ENCODE measurements at places on chromosomes 12 and 14.

DNA sequence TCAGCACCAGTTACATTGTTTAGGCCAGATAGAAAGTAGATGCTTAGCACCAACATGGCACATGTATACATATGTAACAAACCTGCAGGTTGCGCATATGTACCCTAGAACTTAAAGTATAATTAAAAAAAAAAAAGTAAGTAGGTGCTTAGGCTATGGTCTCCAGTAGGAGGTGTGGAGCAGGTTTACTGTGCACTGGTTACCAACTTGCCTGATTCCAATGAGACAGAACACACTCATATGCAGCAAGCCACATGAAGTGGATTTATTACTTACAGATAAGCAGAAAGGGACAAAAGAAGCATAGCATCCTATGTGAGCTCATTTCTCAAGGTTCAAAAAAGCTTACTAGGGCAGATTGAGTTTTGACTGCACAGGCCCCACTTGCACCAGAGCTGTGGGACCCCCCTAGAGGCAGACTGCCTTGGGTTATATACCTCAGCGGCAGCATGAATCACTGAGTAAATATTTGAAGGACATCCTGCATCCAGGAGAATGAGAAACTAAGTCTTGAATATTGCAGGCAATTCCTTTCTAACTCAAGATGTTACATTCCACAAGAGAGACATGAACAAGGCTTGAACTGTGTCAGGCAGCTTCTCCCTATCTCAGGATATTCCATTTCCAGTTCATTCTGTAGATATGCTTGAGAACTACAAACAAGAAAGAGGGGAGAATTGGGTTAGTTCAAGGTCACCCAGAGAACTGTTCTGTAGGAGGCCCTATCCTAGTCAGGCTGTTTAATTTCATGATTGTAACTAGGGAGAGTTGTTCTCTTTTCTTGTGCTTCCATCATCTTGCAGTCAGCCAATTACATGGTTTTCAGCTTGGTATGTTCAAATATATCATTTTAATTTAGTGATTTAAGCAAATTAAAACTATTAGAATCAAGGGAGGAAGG is 30.1 kb downstream of the LRFN5 start:
- no peak for DNase-seq

- DNase-seq = no peak
These were observed 18.5 kb downstream of the SLC7A8 start for GRCh38 chr14:23164949-23165348.

DNA sequence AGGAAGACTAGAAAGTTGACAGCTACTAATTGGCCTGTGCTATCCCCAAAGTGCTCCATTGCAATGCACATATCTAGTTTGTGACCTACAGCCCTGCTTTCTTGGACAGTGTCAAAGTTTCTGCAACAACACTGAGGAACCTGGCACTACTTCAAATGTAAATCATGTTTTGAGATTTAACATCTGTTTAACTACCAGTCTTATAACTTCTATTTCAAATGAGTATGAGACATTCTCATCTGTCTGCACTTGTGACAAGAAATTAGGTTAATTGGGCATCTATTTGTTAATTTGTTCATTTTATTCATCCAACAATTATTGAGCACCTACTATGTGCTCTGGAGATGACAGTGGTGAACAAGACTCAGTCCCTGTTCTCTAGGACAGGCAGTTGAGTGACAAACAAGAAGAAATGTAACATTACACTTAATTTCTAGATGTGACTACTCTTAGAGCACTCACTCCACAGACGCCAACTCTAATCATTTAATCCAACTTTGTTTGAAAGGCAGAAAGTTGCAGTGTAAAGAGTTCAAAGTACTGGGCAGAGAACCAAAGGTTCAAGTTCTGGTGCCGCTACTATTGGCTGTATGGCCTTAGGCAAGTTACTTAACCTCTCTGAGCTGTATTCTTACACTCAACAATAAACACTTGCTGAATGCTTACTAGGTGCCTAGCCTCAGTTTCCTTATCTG is 74.8 kb downstream of the HECTD4 start:
- DNase-seq = no peak

DNA sequence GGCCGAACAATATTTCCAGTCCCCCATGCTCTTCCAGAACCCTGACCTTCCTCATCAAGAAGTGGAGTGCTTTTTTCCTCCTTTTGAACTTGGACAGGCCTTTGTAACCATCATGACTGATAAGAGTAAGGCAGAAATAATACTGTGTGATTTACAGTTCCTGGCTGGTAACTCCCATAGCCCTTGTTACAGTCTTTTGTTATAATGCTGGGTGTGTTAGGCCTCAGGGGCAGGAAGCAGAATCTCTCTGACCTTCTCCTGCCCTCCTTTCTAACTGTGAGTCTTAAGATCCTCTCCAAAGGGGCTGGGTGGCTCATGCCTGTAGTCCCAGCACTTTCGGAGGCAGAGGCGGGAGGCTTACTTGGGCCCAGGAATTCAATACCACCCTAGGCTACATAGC is 59.5 kb downstream of the BCAT1 start:
- DNase-seq = no peak

DNA sequence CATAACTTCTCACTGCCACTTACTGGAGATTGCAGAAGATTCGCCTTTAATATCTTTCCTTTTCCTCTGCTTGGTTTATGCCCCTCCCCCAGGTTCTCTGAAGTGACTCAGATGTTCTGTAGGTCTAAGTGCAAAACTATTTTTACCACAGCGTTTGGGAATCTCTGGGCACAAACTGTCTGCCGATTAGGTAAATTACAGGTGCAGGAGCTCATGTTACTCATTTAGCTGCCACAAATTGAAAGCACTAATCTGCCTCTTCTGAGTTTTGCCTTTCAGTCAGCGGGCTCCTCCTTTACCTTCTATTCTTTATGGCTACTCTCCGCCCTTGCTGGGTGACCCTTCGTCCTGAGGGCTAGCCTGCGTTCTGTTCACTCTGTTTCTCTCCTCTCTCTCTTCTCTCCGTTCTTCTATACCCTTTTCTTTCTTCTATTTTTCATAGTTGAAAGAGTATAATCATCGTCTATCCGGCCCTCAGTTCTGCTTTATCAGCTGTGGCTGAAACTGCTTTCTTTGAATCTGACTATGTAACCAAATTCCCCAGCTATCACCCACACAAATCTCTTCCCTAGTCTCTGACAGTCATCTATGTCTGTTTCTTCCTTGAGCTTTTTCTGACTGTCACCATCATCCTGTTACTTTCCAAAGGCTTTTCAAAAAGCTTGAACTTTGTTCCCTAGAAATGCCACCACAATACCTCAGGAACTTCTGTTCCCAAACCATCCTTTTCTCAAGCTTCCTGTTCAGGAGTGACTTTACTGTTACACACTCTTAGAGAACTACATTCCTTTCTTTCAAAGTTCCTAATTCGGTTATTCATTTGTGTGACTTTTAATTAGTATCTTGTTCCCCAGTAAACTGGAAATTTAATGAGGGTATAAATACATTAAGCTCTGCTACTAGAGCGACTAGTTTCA is 4.3 kb upstream of the MYF6 start:
- no peak for DNase-seq

GRCh38 chr12:116443821-116444589 is 115.2 kb upstream of the MAP1LC3B2 start:
- DNase-seq = no peak

- DNase-seq = no peak
These were observed 6.0 kb upstream of the MANSC4 start for GRCh38 chr12:27785882-27786570.

- DNase-seq = peak; percentile 38
These were observed 839 bp downstream of the SLC38A1 start for GRCh38 chr12:46267825-46268582.

GRCh38 chr14:90756755-90757345 is 59.4 kb downstream of the TTC7B start:
- DNase-seq = no peak

DNA sequence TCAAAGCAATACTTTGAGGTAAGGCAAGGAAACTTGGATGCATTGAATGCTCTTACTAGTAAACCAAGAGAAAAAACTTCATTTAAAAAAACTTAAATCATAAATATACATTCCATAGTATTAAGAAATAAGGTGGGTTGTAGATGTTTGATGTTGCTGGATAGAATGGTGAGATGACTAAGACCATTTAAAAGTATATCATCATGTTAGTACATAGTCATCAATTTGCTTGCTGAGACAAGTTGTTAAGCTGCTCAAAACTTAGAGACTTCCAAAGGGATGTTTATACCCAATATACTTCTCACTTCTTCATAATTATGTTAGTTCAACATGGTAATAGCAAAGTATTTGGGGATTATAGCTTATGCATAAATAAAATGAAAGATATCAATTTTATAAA is 675.5 kb upstream of the MGAT4C start:
- DNase-seq = no peak

GRCh38 chr14:102315121-102315520 is 4.4 kb upstream of the ZNF839 start:
- DNase-seq = no peak

DNA sequence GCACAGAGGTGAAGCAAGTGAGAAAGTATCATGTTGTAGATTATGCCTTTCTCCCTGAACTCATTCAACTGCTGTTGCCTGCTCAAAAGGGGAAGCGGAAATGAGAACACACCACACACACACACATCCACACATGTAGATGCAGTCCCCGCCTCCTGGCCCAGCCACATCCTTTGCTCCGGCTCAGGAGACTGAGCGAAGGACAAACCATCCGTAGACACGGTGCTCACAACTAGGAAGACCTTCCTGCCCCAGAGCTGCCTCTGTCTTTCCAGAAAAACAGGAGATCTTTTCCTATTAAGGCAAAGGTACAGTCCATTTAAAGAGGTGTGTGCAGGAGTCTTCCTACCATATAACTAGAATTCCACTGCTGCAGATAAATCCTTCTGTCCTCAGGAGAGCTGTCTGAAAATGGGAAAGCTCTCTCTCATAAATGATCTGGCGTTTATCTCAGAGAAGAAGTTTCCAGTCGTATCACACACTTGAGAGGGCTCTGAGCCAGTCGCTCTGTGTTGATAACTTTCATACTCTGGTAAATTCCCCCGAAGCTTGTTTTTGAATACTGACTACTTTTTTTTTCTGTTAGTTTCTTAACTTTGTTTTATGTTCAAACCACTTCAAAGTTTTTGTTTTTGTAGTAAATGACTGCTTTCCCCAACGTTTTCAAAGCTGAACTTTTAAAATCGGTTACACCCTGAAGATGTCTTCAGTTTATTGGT is at the start of gene TESPA1:
Gene TESPA1, minus strand, starts transcription at position 105 of the 719 bp plus-strand sequence. CDS start 10,200 bp downstream, outside the sequence.
- DNase-seq = peak; percentile 51

DNA sequence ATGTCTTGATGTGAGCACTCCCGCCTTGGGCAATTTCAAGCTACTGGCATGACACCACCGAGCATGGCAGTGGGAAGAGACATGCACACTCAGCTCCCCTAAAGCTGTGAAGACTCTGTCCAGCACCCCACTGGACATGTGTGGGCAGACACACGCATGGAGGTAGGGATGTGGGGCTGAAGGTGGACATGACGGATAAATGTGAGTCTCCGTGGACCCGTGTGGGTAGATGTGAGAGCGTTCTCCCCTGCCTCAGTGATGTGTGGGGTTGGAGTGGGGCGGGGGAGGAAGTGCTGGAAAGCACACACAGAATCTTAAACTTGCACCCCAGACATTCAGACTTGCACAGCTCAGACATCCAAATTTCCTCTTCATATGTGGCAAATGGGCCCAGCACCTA is 12.6 kb downstream of the SLC6A12 start:
- no peak for DNase-seq

GRCh38 chr12:78185109-78185508 is 354.4 kb downstream of the NAV3 start:
- no peak for DNase-seq

GRCh38 chr12:16348435-16349130 is 1.1 kb downstream of the MGST1 start:
- no peak for DNase-seq

DNA sequence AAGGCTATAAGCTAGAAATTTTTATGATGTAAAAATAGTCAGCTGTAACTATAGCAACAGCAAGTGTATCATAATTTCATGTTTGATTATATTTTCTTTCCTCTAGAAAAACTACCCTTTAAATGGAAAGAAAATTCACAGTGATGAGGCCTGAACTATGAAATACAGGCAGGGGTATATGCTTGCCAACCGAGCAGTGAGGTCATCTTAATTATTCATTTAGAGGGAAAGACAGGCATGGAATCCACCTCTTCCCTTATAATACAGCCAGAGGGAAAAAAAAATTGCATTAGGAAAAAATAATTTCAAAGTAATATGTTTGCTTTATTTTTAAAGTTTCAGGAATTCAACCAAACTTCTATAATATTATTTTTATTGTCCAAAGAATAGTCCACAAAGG is 139.8 kb downstream of the EPS8 start:
- no peak for DNase-seq

GRCh38 chr14:85195872-85196477 is 334.0 kb upstream of the FLRT2 start:
- DNase-seq = no peak

- peak; percentile 49 for DNase-seq
These were observed 5.8 kb downstream of the ASB2 start for GRCh38 chr14:93970585-93970964.

DNA sequence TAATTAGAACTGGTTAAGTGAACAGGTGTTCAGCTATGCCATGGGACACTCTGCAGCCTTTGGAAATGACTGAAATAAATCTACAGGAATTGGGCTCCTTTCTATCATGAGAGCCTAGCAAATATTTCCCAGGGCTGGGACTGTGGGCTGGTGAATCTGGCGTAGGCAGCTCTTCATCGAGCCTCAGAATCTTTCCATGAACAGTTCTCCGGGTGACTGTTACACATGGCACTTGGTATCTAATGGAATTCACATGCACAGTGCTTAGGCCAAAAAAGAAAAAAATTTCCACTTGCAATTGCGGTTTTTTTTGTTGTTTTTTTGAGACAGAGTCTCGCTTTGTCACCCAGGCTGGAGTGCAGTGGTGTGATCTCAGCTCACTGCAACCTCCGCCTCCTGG is 32.1 kb downstream of the PRKAB1 start:
- no peak for DNase-seq

GRCh38 chr12:117142094-117142493 is 42.9 kb upstream of the TESC start:
- no peak for DNase-seq

- no peak for DNase-seq
These were observed 6.6 kb upstream of the PLEKHG7 start for GRCh38 chr12:92696216-92696615.

DNA sequence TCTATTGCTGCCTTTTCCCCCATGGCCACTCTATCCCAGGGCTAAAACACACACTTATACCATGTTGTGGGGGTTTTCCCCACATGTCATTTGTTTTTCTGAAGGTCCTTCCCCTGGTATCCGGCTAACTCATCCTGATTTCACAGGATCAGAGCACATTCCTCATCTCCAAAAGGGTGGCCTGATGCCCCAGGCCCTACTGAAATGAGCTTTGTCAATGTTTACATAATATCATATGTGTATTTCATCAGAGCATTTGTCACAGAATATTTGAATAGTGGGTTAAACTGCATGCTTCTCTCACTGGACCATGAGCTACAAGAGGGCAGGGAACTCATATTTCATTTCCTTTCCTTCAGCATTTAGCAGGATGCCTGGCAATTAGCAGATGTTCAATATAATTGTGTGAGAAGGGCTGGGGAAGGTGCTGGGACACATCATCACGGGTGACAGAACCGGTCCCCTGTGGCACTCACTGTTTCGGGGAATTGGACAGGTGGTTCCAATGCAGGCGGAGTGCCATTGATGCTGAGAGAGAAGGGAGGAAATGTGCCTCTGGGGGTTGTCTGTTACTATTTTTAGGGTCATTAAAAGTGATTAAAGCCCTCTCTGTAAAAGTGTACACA is 26.8 kb downstream of the EMP1 start:
- DNase-seq = no peak
